ENCODE measurements at places on chromosomes 3 and 15. TPM values are rescaled to one million over a fixed set of nuclear protein-coding genes. Genes with fewer than 3 reads are reported as not detected.

The SOX14 gene
- total RNA-seq: not detected

The ROPN1 gene
- not detected for total RNA-seq

The ABHD10 gene
- 42.9 TPM for total RNA-seq

The GHSR gene
- not detected for total RNA-seq

The MB21D2 gene
- 6.1 TPM for total RNA-seq

The SMCO1 gene
- total RNA-seq: not detected

The PIK3CA gene
- total RNA-seq: 48.6 TPM

The POC1A gene
- 5.5 TPM for total RNA-seq

The PPP1R14D gene
- not detected for total RNA-seq

The SOX2 gene
- total RNA-seq: not detected

The FES gene
- 38.7 TPM for total RNA-seq

The SYNPR gene
- not detected for total RNA-seq

The GREM1 gene
- total RNA-seq: 141 TPM

The ST3GAL6 gene
- total RNA-seq: 0.99 TPM

The ASB7 gene
- total RNA-seq: 23.7 TPM

The PDCD6IP gene
- total RNA-seq: 171 TPM

The STRA6 gene
- total RNA-seq: 0.83 TPM

The CLN6 gene
- 10.5 TPM for total RNA-seq

The TMEM212 gene
- total RNA-seq: not detected

The SLC2A2 gene
- total RNA-seq: not detected

The EIF4A2 gene
- 813 TPM for total RNA-seq

The ACVR2B gene
- 1.8 TPM for total RNA-seq

The SIDT1 gene
- total RNA-seq: not detected

The GP9 gene
- total RNA-seq: not detected

The NAA80 gene
- 5.5 TPM for total RNA-seq

The BTLA gene
- total RNA-seq: not detected

The KIF23 gene
- 5.1 TPM for total RNA-seq

The CLPX gene
- 28.1 TPM for total RNA-seq

The GPR87 gene
- total RNA-seq: 0.29 TPM

The ANKUB1 gene
- total RNA-seq: not detected

The CHRNA7 gene
- not detected for total RNA-seq

The ZNF592 gene
- 4.7 TPM for total RNA-seq

The RLBP1 gene
- not detected for total RNA-seq

The ARL6 gene
- total RNA-seq: 10.9 TPM

The MORC1 gene
- not detected for total RNA-seq

The GALK2 gene
- total RNA-seq: 58.7 TPM

The PLCB2 gene
- total RNA-seq: 0.17 TPM

The MYLK gene
- total RNA-seq: 325 TPM

The CCDC9B gene
- total RNA-seq: 39.2 TPM

The BCL6 gene
- 28.9 TPM for total RNA-seq

All from smooth muscle cell of trachea (primary cell).